NCI-H1694 treated with DMSO at 0.1 percent for 48 hours (cell line): ENCODE measurements at places on chromosomes 7 and 10.

- DNase-seq, result peak; percentile 56
Observed at GRCh38 chr7:110373416-110373815, 717.5 kb upstream of the LRRN3 start.

DNA sequence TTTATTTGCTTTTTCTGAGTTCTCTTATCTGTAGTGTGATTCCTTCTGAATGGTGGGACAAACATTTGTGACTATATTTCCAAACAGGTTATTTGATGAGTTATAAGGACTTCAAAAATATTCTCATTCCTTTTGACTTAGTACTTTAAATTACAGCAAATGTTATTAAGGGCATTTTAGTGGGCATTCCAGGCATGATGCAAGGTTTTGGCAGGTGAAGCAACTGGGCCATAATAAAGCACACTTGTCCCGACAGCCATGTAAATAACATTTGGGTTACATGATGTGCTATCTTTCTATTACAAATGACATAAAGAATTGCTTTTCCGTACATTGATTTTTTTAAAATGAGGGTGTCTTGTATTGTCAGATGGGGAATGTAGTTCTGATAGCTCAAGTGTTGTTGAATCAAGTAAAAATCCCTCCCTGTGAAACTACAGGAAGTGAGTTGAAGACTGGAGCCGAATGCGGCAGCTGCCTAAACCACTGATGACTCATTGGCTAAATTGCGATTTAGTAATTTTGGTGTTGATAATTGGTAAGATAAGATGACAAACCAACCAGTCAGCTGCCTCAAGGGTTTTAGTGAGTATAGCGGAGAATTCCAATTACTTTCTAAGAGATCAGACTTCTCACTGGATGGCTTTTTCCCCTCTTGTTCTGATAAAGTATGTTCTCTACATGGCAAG is 231.3 kb upstream of the NPY start:
- DNase-seq, result no peak

DNA sequence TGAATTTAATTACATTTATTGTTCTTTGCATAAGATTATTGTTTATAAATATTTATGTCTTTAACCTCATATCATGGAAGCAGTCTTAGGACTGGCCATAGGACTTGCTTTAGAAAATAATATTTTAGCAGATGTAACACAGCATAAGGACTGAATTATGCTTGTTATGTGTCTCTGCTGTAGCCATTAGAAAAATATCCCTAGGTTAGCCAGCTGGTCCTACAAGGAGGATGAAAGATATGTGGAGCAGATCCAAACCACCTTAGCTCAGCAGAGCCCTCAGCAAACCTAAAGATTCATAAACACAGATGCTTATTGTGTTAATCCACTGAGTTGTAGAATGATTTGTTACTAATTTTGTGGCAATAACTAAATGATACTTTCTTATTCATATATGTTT is 166.0 kb upstream of the COL1A2 start:
- peak; percentile 32 for DNase-seq

DNA sequence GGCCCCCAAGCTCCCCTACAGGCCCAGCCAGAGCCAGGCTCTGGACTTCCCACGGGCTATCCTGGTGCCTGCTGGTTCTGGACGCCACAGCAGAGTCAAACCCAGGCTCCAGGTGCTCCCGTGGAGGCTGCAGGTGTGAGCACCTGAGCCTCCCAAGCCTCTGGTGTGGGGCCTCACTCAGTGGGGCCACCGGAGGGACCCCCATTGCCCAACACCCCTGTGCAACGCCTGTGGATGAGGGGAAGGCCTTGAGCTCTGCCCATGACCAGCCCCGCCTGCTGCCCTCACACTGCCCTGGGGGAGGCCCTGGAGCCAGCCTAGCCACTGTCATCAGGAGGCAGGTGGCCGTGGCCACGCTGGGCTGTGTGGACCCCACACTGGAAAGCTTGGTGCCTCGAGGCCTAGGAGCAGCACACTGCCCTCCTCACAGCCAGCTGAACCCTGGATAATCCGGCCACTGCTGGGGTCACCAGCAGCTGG is 229.3 kb downstream of the MAD1L1 start:
- DNase-seq, result no peak

DNA sequence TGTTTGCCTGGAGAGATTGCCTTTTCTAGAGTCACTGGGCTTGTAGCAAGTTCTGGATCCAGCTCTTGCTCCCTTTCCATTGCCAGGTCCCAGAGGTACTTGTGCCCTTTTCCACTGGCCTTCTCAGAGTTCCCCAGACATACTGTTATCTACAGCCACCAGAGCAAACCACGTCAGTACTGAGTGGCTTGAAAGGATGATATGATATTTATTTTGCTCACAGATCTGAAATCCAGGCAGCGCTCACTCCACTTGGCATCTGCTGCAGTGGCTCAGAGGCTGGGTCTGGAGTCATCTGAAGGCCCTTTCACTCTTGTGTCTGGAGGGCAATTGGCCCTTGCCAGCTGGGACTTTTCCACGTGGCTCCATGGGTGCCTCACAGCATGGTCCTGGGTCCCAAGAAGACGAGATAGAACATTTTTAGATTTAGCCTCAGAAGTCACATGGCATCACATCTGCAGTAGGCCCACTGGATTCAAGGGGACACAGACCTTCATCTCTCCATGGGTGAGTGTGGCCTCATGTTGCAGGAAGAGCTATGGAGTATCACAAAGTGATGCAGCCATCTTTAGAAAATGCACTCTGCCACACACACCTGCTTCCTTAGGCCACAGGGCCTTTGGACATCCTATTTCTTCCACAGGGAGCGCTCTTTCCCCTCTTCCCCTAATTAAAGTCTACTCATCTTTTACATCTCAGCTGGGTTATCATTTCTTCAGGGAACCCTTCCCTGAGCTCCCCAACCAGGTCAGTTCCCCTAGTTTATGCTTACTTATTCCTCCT is 22.9 kb upstream of the TCF7L2 start:
- DNase-seq, result no peak

DNA sequence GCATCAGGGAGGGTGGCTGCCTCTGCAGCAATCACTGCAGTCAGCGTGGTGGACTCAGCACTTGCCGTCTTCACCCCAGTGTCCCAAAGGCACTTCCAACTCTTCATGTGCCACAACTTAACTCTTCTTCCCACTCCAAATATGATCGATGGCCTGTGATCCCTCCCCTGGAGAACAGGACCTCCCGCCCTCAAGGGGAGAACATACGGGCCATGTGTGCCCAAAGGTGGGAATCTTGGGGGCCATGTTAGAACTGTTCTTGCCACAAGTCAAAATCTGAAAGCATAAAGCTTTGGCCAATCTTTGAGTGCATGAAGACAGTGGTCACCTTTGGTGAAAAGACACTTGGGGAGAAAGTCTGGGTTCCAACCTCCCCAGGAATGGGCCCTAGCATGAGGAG is 368.5 kb upstream of the MGMT start:
- no peak for DNase-seq

DNA sequence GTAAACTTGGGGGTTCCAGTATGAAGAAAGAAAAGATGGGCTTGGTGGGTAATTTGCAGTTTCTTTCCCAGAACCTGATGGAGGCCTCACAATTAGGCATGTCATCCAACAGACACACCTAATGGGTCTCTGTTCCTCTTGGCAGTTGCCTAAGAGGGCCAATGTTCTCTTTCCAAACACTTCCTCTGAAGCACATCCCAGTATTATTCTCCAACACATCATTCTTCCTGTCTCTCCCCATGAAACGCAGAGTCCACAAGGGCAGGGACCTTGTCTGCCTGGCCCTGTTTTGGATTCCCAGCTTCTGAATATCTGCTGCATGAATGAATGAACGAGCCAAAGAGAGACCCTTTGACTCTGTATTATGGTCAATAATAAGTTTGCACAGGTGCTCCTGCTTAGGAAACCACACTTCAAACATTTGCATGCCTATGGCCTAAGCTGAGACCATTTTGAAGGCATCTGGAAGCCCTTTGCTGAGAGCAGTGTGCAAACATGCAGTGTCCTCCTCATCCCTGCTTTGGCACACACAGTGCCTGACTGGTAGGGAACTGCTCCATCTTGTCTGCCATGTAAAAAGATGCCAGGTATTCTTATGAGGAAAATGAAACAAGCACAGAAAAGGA is 100.9 kb upstream of the CHST15 start:
- DNase-seq, result no peak

DNA sequence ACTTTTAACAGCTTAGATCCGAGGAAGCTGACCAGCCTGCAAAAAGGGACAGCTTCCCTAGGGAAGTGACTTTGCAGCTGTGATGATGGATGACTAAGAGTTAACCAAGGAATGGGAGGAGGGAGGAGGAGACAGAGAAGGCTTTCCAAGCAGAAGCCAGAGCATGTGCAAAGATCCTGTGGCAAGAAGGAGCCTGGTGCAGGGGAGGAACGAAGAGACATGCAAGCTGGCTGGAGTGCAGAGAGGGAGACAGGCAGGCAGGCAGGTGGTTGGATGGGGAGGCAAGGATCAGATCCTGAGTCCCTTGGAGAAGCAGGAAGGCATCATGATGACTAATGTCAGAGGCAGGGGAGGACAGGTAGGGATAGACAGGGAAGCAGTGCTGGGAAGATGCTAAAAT is 148.8 kb downstream of the PFKFB3 start:
- no peak for DNase-seq

- DNase-seq, result no peak
Observed at GRCh38 chr7:19815546-19815945, 42.1 kb upstream of the TMEM196 start.

GRCh38 chr10:102120991-102121738 is 997 bp upstream of the LDB1 start:
- no peak for DNase-seq

DNA sequence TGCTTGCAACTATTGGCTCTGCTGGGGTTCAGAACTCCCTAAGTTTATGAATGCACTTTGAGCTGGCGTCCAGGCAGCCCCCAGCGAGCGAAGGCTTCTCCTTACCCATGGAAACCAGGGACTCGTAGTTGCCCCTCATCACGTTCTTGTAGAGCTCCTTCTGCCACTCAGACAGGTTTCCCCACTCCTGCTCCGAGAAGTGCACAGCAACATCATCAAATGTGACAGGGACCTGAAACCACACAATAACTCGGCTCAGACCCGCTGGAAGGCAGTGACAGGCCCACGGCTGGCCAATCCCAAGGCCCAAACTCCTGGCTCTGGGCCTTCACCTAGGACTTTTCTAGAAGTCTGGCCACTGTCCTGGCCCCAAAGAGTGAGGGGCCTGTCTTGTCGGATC is 6.9 kb downstream of the ZNF777 start:
- DNase-seq, result no peak

DNA sequence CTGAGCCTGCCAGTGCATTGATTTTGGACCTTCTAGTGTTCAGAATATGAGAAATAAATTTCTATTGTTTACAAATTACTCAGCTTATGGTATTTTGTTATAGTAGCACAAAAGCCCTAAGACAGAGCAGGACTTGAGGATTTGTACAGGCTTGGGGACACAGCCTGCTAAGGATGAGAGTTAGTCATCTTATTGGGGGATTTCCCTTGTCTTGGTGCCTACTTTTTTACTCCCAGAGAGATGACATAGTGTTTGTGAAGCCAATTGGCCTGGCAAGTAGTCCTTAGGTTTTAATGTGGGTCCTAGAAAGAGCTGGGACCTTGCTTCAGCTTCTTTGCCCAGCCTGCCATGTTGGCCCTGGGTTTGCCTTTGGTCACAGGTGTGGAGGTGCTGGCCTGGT is 364.0 kb downstream of the REEP3 start:
- no peak for DNase-seq

DNA sequence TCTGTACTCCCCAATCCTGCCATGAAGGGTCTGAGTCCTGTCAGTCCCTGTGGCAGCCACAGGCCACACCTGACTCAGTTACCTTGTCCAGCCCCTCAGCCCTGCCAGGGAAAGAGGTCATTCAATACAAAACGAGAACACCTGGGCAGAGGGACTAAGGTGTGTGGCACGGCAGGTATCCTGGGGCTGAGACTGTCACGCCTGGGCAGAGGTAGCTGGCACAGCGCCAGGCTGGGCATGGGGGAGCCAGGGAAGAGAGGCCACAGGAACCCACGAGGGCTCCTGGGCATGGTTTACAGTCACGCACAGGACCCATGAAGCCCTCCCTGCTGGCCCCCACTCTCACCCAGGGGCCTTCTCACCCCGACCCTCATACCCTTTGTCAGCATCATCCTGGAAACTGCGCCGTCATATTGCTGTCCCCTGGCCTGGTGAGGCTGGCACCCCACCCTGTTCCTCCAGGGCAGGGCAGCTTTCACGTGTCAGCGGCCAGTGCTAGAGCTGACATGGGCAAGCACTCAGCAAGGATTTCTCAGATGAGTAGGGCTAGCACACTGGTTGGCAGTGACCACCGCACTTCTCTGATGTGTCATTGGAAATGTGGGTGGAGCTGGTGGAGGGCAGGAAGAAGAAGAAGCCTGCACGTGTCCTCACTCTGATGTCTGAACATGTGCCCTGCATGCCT is 42.7 kb downstream of the LRRC18 start:
- no peak for DNase-seq

GRCh38 chr10:16566202-16566805 is 44.6 kb upstream of the C1QL3 start:
- no peak for DNase-seq

DNA sequence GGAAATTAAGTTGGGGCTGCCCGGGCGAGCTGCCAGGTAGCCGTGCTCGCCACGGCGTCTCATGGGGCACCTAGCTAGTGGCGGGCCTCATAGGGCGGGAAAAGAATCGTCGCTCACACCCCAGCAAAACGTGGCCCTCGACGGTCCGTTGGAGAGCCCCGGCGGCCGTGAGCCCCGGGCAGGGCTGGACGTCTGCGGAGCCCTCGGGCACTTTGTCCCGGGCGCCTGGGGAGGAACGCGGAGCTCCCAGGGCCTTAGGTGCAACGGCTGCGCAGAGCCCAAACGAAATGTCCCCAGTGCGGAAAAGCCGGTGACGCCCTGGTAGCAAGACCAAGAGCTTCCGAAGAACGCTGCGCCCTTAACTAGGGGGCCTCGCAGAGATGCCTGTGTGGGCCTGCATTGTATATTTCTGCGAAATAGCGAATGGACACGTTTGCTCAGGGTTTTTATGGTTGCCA is 866 bp upstream of the SFMBT2 start:
- no peak for DNase-seq

- DNase-seq, result no peak
Observed at GRCh38 chr7:55493408-55493807, 78.9 kb downstream of the VOPP1 start.

GRCh38 chr7:128270826-128271272 is 29.8 kb downstream of the LEP start:
- no peak for DNase-seq

GRCh38 chr10:113151190-113151666 is 201.2 kb downstream of the TCF7L2 start:
- DNase-seq, result no peak

- DNase-seq, result peak; percentile 57
Observed at GRCh38 chr10:77590344-77591237, 47.0 kb downstream of the KCNMA1 start.

GRCh38 chr10:131560166-131560565 is 248.6 kb upstream of the TCERG1L start:
- no peak for DNase-seq
